A673 (cell line): ENCODE measurements at places on chromosomes 2 and 18. TPM values are rescaled to one million over a fixed set of nuclear protein-coding genes. Genes with fewer than 3 reads are reported as not detected.

DNA sequence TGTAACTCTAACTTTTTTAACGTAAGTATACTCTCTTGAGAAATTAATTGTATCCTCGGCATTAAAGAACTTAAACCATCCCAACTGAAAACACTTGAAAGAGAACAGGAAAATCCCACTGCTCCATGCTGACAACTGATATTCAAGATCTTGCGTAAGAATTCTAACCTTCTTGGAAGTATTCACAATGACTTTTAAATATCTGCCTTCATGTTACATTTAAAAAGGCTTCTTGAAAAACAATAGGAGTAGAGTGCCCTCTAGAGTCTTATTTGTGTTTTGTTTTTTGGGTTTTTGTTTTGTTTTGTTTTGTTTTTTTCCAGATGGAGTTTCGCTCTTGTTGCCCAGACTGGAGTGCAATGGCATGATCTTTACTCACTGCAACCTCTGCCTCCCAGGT, 65.4 kb upstream of the DNAJC10 start:
- peak; percentile 85 for DNase-seq

DNA sequence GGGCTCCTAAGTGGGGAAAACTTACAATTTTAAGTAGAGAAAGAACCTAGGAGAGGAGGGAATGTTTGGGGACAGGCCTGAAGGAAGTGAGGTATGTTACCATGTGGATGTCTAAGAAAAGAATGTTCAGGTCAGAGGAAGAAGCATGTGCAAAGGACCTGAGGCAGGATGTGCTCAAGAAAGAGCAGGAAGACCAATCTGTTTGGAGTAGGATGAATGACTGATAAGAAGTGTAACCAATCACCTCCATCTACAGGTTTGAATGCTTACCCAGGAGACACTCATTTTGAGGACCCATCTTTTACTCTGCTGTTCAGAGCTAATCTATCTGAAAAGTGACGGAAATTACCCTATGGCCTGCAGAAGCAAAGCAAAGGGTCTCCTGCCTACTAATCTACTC, 342.3 kb downstream of the ARHGAP15 start:
- no peak for DNase-seq

GRCh38 chr2:150569761-150570160, 82.3 kb upstream of the RND3 start:
- DNase-seq = no peak

GRCh38 chr2:202015471-202015870, 18.2 kb upstream of the FZD7 start:
- DNase-seq = no peak

GRCh38 chr2:210593166-210593565, 36.8 kb downstream of the CPS1 start:
- DNase-seq = peak; percentile 4

The CDK15 gene
- total RNA-seq = 0.11 and 0.31 TPM in 2 replicates

DNA sequence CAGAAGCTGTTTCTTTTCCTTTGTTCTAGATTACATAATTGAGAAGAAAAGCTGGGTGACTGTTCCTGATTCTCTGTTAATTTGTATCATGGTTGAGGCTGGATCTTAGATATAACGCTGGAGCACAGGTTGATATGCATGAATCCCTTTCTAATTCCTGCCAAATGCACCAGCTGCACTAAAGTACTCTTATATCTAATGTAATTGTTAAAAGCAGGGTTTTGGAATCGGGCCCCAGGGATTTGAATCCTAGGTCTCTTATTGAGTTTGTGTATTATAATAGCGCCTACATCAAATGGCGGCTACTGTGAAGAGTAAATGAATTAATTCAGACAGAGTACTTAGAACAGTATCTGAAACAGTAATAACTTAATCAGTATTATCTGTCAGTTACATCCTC, 80.4 kb downstream of the MC4R start:
- no peak for DNase-seq

GRCh38 chr2:241010531-241011295, 12.3 kb downstream of the SNED1 start:
- DNase-seq = no peak

GRCh38 chr2:151395509-151396374, 14.0 kb upstream of the RIF1 start:
- no peak for DNase-seq

DNA sequence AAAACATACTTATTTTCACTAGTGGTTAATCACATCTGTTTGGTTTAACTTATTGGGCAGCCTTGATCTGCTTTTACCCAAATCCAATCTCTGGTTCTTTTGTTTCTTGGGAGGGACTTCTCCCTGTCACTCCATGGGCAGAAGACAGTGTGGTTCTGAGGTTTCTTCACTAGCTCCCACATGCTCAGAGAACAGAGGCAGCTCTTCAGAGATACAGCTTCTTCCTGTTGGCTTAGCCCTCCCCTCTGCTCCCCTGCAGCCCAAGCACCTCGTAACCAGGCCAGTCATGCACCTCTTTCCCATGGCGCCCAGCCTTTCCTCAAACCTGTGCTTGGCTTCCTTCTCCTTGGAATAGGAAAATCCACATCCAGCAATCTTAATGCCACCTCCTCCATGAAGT, 32.8 kb downstream of the SLC9A2 start:
- DNase-seq = no peak

The PRSS56 gene
- not detected in 2 replicates for total RNA-seq

The NPPC gene
- total RNA-seq = not detected in 2 replicates

The FZD7 gene
- 14.1 and 15.1 TPM in 2 replicates for total RNA-seq

GRCh38 chr2:37321029-37321682, 3.5 kb downstream of the PRKD3 start:
- no peak for DNase-seq

DNA sequence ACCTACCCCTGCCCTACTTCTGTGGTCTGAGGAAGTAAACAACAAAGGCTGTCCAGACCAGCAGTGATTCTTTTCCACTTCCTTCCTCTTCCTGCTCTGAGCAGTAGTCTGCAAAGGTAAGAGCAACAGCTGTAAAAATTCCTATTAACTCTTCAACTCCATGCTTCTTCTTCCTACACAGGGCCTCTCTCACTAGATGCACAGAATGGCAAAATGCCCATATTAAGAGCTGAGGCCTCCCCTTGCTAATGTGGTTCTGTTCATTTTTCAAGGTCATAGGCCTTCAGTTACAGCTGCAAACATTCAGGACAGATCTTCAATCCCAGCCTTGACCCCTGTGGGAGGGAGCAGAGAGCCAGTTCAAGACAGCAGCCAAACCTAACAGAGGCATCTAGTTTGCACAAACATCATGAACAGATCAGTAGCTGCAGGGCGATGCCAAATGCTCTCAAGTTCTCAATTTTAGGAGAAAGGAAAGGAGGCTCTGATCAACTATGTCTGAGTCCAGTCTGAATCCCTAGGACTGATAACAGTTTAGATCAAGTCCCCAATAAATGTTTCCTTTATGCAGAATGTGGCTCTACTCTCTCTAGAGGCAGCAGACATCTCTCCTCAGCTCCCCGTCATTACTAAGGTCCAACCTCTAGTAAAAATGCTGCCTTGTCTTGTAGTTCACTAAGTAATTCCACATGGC, 20.9 kb downstream of the SLC40A1 start:
- no peak for DNase-seq

DNA sequence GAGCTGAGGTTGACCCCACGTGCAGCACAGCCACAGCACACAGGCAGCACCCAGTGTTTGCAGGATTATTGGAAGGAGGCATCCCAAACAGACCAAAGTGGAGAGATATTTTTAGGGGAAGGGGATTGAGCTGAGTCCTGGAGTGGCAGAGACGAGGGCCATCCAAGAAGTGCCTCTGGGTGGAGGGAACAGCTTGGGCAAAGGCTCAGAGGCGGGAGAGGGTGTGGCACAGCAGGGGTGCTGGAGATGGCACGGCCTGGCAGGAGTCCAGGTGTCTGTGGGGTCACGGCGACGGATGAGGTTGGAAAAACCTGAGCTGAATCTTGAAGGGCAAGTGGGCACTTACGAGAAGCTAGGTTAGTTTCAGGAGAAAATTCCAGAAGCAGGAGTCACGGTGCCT, 60.6 kb downstream of the INHBB start:
- DNase-seq = no peak

GRCh38 chr2:117718048-117718447, 96.4 kb upstream of the DDX18 start:
- no peak for DNase-seq

DNA sequence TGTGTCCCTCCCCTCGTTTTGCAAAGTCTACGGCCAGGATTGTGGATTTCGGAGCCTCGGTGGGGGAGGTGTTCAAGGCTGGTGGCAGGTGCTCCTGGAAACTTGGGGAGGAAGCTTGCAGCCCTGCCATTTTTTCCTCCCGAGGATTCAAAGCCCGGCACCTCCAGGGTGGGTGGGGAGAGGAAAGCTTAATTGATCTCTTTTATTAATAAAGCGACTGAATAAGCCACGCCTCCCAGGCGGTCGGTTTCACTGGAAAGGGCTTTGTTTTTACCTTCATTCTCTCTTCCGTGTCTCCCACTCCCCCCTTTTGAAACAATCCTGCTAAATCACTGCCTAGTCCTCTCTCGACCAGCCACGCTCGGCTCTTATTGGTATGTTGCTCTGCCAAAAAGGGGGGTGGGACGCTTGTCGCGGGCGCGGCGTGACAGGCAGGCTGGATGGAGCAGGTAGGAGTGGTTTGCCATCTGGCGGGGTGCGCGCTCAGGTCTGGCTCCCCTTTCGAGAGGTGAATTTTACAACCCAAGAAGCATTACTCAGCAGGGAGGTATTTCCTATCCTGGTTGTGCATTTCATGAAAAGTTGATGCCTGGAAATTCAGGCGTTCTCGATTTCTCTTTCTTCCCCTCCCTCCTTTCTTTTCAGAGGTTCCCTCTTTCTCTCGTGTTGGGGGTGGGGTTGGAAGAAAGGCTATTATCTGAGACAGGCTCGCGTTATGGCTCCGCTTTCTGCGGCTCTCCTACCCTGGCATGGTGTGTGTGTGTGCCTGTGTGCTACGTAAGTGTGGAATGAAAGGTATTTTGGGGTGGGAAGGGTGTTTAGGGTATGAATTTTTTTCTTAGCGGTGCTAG, 1.4 kb downstream of the NEDD4L start:
- DNase-seq = peak; percentile 41

DNA sequence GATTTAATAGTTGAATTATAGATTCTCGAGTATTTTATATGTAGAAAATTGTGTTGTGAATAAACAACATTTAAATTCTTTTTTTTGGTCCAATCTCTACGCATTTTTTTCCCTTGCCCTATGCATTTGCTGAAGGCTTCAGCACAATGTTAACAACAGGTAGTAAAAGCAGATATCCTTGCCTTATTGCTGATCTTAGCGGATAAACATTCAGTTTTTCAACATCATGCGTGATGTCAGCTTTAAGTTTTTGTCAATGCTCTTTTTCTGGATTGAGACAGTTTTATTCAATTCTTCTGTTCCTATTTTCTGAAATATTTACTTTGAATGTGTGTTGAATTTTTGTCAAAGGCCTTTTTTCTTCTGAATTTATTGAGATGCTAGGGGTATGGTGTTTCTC, 11.6 kb upstream of the OR6B3 start:
- no peak for DNase-seq

DNA sequence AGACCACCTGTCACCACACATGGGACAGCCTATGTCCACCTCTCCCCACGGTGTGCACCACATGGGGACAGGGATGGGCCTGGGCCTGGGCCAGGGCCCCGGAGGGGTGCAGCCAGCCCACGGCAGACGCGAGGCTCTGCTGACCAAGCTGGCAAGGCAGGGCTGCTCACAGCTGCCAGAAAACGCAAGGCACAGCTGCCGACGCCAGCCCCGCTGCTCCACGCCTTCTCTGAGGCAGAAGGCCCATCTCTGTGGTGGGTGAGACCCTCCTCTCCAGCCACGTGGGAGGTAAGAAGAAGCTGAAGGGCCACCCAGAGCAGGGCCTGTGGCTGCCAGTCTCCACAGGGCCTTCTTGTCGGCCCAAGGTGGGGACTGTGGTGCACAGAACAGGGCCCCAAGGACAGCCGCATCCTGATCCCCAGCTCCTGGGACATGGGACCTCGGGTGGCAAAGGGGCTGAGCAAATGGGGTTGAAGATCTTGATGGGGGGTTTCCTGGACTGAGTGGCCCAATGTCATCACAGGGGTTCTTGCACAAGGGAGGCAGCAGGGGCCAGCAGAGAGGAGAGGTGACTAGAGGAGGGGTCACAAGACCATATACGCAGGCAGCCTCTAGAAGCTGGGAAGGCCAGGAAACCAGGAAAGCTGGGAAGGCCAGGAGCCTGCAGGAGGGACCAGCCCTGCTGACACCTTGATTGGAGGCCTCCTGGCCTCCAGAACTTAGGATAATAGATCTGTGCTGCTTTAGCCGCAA, 72.3 kb downstream of the NDUFA10 start:
- no peak for DNase-seq

- DNase-seq = peak; percentile 7
These were observed 701.6 kb downstream of the SATB2 start for GRCh38 chr2:198756166-198756565.

- no peak for DNase-seq
These were observed 46.9 kb downstream of the PLEKHB2 start for GRCh38 chr2:131152074-131152473.

The BMP10 gene
- not detected in 2 replicates for total RNA-seq

GRCh38 chr2:15932394-15933183, 7.8 kb upstream of the MYCN start:
- no peak for DNase-seq

- DNase-seq = no peak
These were observed 143.9 kb downstream of the L3MBTL4 start for GRCh38 chr18:6270771-6271216.

GRCh38 chr2:110818767-110819481, 86.6 kb downstream of the ACOXL start:
- DNase-seq = peak; percentile 26

DNA sequence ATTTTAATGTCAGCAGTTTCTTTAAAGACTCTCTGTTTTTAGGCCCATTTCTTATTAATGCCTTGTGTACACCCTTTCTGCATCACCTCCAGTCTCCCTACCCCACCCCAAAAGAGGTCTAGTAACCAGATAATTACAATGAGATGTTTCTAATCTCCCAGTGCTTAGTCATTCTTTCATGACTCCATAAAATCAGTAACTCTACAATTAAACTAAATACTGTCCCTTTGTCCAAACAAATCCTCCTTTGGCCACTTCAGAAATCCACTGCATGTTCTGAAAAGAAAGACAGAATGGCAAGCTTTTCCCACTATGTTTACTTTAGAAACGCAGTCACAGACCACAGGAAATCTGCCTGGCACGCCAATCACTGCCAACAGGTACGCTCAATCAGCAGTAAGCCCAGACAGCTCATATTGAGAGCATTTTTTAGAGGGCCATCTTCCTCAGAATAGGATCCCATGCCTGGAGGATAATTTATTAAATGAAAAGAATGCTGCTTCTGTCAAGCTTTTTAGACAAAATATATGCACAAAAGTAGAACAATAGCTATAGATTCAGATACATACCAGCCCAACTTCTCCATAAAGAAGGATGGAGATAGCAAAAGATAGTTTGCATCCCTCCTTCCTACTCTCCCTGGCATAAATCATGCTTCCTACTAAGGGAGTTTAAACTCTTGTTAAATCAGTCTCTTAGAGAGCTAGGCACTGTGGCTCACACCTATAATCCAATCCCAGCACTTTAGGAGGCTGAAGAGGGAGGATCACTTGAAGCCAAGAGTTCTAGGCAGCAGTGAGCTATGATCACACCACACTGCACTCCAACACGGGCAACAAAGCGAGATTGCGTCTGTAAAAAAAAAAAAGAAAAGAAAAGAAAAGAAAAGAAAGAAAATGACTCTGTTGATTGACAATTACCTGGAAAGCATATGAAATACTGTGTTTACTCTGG, 14.6 kb downstream of the CLASP1 start:
- peak; percentile 3 for DNase-seq
